ENCODE measurements at places on chromosomes 1 and 21.

- DNase-seq, result no peak
Measured at GRCh38 chr1:16338961-16339360, 13.3 kb downstream of the FBXO42 start.

- peak; percentile 27 for DNase-seq
Measured at GRCh38 chr1:192573499-192573898, 2.1 kb upstream of the RGS1 start.

DNA sequence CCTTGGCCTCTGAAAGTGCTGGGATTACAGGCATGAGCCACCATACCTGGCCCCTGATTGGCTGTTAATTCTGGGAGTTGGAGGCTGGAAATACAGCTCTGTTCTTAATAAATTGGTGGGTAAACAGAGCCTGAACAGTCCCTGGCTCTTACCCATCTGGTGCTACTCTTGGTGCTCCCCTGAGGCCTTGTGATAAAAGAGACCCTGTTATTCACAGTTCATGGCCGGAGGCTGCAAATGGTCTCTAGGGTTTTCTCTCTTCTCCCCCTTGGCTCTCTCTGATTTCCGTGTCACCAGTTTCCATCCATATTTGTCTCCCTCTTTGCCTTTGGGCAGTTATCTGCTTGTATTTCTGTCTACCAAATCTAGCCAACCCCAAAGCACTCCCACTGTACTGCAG lies 17.2 kb downstream of the NFASC start:
- no peak for DNase-seq

DNA sequence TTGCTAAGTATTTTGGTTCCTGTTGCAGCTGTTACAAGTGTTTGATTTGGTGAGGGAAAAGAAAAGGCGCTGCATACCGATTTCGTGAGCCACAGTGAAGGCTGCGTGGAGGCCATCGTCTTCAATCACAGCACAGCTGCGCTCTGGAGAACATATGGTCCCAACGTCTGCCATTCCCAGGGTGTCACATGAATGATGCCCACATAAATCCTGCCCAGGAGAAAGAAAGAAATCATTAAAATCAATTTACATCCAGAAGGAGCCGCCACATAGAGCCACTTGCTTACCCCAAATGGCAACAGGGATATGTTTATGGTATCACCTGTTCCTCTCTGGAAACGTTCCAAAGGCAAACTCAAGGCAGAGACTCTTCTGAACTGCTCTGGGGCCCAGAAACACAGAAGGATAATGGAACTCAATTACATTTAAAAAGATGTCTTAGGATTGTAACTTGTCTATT lies 12.2 kb downstream of the ADAMTS5 start:
- DNase-seq, result no peak

- DNase-seq, result no peak
Measured at GRCh38 chr1:81254068-81254467, 546.7 kb upstream of the ADGRL2 start.

Measured in kidney glomerular epithelial cell (primary cell).